Hepatic stellate cell (primary cell): ENCODE measurements at places on chromosomes 3 and 15.
A peak's percentile ranks its signal among the peaks of the same experiment; 100 is the strongest.

- DNase-seq = no peak
These were observed 31.4 kb downstream of the CMTM6 start for GRCh38 chr3:32471246-32471645.

- no peak for DNase-seq
These were observed 288.6 kb upstream of the CBLB start for GRCh38 chr3:106157411-106157810.

DNA sequence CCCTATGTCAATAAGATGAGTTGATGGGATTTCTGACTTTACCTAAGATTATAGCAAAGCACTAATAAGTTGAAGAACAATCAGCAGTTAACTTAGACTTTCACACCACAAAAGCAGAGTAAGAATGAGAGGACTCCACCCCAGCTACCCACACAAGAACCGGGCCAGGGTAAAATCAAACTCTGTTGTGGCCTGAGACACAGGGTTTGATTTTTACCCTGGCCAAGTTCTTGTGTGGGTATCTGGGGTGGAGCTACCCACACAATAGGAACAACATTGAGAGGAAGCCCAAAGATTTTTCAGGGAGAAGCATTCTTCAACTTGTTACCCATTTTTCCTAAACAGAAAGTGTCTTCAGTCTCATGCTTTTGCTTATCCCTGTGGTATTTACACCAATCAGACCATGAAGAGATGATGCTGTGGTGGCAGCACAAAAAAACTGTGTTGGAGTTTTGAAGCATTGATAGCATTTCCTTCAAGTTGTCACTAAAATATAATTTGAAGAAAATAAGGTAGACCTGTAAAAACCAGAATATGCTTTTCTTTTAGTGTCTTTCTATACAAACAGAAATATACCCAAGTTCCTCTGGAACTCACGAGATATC lies 25.6 kb downstream of the CPOX start:
- no peak for DNase-seq

- no peak for DNase-seq
These were observed 73.6 kb downstream of the SPSB4 start for GRCh38 chr3:141124715-141125114.

- no peak for DNase-seq
These were observed 108.6 kb downstream of the ADCY5 start for GRCh38 chr3:123340336-123340735.

GRCh38 chr3:191444569-191444968 lies 16.4 kb upstream of the PYDC2 start:
- DNase-seq = no peak

DNA sequence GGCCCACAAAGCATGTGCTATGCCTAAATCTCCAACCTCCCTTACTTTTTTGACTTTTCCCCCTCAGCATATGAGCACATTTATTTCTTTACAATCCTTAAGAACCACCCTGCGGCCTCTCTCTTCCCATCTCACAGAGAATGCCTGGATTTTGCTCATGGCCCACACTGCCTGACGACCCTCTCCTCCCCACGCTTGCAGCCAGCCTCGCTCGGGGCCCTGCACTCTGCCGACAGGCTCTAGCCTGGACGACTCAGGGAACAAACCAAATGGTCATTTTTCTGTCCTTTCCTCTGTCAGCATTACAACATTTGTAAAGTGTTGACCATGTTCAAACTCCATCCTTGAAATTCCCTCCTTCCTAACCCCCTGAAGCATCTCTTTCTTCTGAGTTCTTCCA lies 11.7 kb downstream of the HES1 start:
- no peak for DNase-seq

DNA sequence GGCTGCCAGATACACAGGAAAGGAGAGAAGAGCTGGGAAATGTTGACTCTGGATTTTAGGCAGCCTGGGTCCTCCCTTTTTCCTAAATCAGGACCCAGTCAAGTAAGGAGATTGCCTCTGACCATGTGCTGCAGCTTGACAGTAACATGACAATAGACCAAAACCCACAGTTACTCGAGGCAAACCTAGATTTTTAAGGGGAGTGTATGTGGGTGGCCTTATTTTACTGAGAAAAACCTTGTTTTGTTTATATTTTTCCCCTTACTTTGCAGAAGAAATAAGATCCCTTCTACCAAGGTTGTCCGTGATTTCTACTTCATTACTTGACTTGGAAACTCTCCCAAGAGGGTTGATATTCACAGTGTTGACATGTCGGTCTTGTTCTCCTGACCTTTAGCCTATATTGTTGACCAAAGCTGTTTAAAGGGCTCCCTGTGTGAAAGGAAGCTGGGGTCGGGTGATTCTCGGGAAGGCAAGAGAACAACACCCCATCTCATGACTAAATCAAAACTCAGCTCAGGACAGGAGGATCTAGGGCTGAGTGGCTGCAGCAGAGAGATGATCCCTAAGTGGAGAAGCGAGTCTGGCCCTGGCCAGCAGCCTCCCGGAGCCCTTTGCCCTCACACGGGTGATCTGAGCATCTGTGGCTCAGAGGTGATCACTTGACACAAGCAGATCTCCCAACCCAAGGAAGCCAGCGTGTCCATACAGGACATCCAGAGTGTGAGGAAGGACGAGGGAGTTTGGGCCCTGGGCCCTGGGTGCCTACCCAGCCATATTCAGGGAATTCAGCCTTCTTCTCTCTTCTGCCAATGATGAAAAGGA lies 31.0 kb upstream of the SLCO2A1 start:
- DNase-seq = no peak

DNA sequence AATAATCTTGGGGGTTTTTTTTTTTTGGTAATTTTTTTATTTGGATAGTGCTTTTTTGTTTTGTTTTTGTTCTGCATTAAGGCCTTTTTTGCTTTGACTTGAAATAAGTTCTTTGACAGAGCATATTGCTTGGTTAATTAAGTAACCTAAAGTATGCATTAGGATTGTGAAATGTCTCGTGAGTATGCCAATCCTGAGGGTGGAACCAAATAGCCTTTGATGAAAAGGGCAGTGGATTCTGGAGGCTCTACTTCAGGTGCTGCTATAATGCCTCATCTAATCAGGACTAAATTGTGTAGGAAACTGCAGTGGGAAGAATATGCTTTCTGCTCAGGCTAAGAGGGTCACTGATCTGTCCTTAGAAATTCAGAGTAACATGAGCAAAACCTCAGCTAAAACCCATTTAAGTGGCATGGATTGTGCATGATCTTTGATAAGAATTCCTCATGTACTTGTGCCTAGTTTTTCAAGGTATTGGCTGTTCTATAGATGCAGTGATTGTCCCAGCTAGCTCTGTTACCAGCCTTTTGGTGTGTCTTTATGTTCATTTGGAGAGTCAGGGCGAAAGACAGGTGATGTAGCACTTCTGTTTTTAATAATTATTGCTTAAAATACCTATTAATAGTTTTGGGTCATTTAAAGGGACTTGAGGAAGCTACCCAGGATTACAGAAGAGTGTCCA lies 15.4 kb downstream of the CDV3 start:
- no peak for DNase-seq

DNA sequence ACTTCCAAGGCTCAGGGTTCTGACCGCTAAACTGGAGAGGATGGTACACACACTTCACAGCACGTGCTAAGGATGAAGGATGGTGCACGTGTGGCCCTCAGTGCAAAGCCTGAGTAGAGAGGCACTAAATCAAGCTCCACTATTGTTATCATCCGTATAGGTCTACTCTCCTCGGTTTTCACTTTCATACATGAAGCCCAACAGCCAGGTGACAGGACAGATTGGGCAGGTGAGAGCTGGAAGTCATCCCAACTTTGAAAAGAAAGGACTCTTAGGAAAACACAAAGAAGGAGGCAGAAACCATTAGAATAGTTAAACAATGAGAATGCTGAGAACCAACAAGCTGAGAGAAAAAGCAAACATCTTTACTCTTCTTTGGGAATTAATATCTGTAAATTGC lies 21.1 kb downstream of the MAGI1 start:
- no peak for DNase-seq

- no peak for DNase-seq
These were observed 45.1 kb downstream of the RSL24D1 start for GRCh38 chr15:55151631-55152030.

DNA sequence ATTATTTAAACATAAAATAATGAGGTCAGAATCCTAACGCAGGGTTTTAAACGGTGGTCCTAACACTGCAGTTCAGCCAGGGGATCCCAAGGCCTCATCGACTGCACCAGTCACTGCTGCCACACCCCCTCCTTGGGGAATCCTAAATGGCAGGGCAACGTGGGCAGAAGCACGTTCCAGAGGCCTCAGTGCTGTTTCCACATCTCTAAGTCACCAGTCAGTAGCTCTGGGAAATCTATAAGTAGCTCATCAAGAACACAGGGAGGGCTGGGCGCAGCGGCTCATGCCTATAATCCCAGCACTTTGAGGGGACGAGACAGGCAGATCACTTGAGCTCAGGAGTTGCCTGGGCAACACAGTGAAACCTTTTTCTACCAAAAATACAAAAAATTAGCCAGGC lies 47.5 kb downstream of the PRTG start:
- no peak for DNase-seq

GRCh38 chr3:193452338-193452737 lies 73.8 kb upstream of the ATP13A5 start:
- DNase-seq = no peak

DNA sequence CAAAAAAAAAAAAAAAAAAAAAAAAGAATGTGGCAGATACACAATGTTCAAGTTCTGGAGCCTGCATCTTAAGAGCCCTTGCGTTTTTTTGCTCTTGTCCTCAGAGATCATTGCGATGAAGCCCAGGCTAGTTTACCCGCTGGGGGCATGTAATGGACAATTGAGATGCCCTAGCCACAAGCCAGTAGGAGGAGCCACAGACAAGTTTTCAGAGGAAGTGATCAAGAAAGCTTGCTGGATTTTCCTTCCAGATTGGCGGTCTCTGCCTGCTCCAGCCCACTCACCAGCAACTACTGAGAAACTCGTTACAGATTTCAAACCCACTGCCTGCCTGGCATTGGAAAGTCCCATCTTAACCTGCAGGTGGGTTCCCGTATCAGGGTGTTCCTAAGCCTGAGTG lies 192.1 kb upstream of the EOMES start:
- no peak for DNase-seq

DNA sequence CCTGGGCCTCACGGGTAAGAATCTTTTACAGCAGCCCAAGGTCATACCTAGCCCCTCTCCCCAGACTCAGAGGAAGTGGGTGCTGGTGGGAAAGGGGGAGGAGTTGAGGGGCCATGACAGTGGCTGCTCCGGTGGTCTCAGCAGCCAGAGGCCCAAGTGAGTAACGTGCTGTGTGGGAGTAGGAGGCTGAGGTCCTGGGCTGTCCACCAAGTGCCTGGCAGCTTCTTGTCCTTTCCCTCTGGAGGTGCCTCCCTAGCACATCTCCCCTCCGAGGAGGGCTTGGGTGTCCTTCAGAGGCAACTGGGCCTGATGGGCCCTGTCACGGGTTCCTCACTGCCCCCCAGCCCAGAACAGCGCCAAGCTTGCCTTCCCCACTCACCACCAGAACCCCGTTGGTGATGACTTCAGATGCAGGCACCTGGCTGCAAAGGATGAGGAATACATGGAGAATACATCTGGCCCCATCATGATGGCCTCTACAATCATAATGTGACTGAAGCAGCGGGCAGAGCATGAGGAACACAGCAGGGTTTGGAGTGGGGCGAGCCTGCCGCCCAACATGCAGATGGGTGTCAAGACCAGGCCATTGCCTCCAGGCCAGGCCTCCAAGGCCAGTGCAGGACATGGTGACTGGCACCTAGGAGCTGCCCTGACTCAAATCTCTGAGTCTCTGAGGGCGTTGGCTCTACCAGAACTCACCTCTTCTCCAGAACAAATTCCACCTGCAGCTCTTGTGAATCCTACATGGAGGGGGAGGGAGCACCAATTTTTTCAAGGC lies 3.3 kb downstream of the PLA2G4F start:
- no peak for DNase-seq

GRCh38 chr3:173685456-173685855 lies 287.9 kb downstream of the NLGN1 start:
- no peak for DNase-seq

- no peak for DNase-seq
These were observed 32.9 kb upstream of the ACAD9 start for GRCh38 chr3:128846486-128846891.

DNA sequence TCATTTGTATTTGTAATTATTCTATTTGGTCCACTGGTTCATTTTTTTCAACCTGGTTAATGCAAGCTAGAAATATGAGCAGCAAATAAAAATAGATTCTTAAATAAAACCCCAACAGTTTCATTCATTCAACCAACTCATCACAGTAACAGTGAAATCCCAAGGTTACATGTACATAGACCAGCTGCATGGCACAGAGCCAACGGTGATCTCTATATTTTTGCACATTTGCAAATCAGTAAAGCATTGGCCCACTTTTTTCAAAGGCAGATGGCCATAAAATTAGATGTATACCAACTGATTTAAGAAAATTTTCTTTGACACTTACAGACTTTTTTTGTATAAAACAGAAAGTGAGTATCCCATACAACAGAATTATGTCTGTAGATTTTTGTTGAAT lies 49.3 kb downstream of the STRIT1 start:
- no peak for DNase-seq

DNA sequence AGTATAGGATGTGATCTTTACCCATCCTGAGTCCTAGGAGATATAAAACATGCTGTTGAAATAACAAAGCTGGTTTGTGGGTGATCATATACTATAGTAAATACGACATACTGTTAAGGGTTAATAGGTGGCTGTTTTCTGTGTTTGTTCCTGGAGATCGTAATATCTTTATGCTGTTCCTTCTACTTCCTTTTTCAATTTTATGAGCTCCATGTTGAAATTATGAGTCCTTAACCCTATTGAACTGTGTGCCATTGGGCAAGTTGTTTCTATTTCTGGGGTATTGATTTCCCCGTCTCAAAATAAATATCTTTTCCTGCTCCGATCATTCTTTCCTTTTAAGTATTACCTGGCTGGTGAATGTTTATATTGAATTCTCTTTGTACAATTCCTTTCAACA lies 115.1 kb downstream of the LPP start:
- DNase-seq = no peak

DNA sequence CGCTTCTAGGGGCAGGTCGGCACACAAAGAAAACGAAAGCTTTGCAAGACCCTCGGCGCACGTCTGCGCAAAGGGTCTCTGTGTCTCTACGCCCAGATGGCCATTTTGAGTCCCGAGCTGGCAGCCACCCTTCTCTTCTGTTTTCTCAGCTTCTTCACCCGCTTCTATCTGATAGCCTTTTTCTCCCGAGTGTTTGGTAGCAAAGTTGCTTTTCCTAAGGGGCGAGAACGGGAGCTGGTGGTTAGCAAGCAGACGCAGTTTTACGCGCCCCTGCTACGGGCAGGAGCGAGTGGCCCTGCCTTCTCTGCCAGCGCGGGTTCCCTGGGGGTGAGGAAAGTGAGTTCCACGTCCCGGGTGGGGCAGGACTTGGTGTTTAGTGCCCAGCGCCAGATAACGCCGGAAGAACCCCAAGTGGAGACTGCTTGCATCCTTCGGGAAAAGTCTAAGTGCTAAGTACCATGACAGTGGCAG lies 2.9 kb upstream of the MKRN2 start:
- peak; percentile 49 for DNase-seq

DNA sequence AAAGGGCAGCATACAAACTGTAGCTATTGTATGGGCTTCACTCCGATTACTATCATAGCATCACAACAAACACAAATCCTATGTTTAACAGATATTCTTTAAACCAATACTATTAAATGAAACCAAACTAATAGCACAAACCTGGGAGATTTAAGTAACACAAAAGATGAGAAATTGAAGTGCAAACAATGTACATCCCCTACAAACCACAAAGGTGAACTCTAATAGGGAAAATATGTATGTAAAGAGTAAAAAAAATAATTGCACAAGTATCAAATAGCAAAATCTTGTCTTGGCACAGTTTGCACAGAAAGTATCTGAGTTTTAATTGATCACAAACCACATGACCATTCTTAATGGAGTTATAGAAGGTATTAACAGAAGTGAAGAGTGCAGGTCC lies 138.5 kb downstream of the CPNE4 start:
- no peak for DNase-seq
